ENCODE measurements at places on chromosomes 16 and 17. TPM values are rescaled to one million over a fixed set of nuclear protein-coding genes. Genes with fewer than 3 reads are reported as not detected.

- no peak for DNase-seq
- no peaks in the 10 kb centered on the region for H3K27me3 ChIP-seq
- no peak overlapping the region for H3K4me3 ChIP-seq
- peaks cover 16% of the 10 kb centered on the region for H3K4me1 ChIP-seq
- H3K27ac ChIP-seq: peak overlapping the region; percentile 47
Observed at GRCh38 chr17:75102385-75102821, 7.4 kb upstream of the ARMC7 start.

DNA sequence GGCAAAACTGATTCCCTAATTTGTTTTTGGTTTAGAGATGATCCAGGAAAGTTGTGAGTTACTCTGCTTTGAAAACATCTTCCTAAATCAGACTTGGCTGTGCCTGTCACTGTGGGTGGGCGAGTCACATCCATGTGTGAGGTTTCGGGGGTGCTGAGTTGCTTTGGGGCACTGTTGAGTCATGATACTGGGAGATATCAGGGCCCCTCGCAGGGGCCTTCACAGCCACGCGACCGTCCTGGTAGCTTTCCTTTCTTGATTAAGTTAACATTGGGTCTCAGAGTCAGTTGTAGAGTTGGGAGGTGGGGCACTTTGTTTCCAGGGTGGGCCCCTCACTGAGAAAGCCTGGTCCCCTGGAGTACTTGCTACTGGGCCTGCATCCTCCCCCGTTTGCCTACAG is 58.3 kb upstream of the LGALS9 start:
- no peak overlapping the region for H3K4me3 ChIP-seq
- peak overlapping the region; percentile 60 for H3K27ac ChIP-seq
- H3K36me3 ChIP-seq: no peaks in the 10 kb centered on the region
- H3K4me1 ChIP-seq: peaks cover 80% of the 10 kb centered on the region
- H3K27me3 ChIP-seq: no peaks in the 10 kb centered on the region

- DNase-seq: peak; percentile 20
- no peaks in the 10 kb centered on the region for H3K36me3 ChIP-seq
- H3K27me3 ChIP-seq: no peaks in the 10 kb centered on the region
- H3K4me3 ChIP-seq: no peak overlapping the region
- peaks cover 6% of the 10 kb centered on the region for H3K4me1 ChIP-seq
Observed at GRCh38 chr17:48134912-48135480, 27.4 kb downstream of the SNX11 start.

- H3K36me3 ChIP-seq: peaks cover 76% of the 10 kb centered on the region
- H3K4me1 ChIP-seq: no peaks in the 10 kb centered on the region
- DNase-seq: no peak
- peaks cover 11% of the 10 kb centered on the region for H3K27me3 ChIP-seq
- H3K4me3 ChIP-seq: no peak overlapping the region
- no peak overlapping the region for H3K27ac ChIP-seq
Observed at GRCh38 chr16:8342276-8342675, 248.0 kb downstream of the TMEM114 start.

DNA sequence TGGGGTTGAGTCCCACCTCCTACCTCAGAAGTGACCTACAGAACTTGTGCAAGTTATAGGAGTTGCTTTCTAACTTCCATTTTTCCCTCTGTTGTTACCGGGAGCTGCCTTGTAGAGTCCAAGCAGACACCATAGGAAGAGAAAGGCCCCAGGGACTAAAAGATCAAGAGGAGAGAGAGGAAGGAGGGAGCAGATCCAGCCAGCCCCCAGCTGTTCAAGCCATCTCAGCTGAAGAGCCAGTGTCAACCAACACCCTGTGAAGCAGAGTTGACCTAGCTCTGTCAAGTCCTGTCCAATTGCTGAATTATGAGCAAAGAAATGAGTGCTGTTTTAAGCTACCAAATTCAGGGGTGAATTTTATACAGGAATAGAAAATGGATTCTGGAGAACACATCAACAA is 34.9 kb upstream of the CACNG4 start:
- no peak for DNase-seq
- no peaks in the 10 kb centered on the region for H3K4me1 ChIP-seq
- no peak overlapping the region for H3K27ac ChIP-seq

DNA sequence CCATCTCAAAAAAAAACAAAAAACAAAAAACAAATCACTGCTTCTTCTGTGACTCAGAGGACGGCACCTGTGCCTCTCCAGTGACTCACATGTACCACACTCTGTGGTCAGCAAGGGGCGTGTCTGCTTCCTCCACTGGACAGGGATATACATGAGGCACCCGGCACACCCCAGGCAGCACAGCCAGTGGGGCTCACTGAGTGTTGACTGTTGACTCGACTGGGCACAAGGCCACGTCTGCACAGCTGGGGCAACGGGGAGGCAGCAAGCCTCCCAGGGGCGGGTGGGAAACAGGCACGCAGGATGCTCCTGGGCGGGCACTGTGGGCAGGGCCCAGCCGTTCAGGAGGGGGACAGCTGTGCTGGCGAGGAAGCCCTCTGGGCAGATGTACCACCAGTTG is 64.1 kb downstream of the TIMM22 start:
- no peak overlapping the region for H3K4me3 ChIP-seq
- H3K27ac ChIP-seq: no peak overlapping the region
- H3K36me3 ChIP-seq: peaks cover 35% of the 10 kb centered on the region
- H3K4me1 ChIP-seq: no peaks in the 10 kb centered on the region
- H3K27me3 ChIP-seq: 0 out of 2 replicates have a peak, but pooled peaks cover 2% of the 10 kb centered on the region
- DNase-seq: no peak

- DNase-seq: no peak
- H3K36me3 ChIP-seq: peaks cover 10% of the 10 kb centered on the region
- no peaks in the 10 kb centered on the region for H3K4me1 ChIP-seq
- no peak overlapping the region for H3K27ac ChIP-seq
- no peaks in the 10 kb centered on the region for H3K27me3 ChIP-seq
Observed at GRCh38 chr16:77112746-77113145, 78.2 kb upstream of the MON1B start.

The CLDN7 gene
- total RNA-seq: 131 TPM

The KRT25 gene
- total RNA-seq: not detected

The LITAFD gene
- total RNA-seq: not detected

The KRT9 gene
- total RNA-seq: not detected

The CCL4 gene
- 1.2 TPM for total RNA-seq

The C1QL1 gene
- 13.4 TPM for total RNA-seq
